ENCODE measurements at places on chromosomes 7 and 10. TPM values are rescaled to one million over a fixed set of nuclear protein-coding genes. Genes with fewer than 3 reads are reported as not detected.

Gene SPDYE16
- polyA plus RNA-seq, result 1.2 TPM

Gene CNPY1
- not detected for polyA plus RNA-seq

- no peak overlapping the region for H3K27ac ChIP-seq
- no peak for DNase-seq
- H3K36me3 ChIP-seq, result no peaks in the 10 kb centered on the region
- no peaks in the 10 kb centered on the region for H3K4me1 ChIP-seq
Observed at GRCh38 chr7:157464971-157465886, 128.4 kb downstream of the DNAJB6 start.

DNA sequence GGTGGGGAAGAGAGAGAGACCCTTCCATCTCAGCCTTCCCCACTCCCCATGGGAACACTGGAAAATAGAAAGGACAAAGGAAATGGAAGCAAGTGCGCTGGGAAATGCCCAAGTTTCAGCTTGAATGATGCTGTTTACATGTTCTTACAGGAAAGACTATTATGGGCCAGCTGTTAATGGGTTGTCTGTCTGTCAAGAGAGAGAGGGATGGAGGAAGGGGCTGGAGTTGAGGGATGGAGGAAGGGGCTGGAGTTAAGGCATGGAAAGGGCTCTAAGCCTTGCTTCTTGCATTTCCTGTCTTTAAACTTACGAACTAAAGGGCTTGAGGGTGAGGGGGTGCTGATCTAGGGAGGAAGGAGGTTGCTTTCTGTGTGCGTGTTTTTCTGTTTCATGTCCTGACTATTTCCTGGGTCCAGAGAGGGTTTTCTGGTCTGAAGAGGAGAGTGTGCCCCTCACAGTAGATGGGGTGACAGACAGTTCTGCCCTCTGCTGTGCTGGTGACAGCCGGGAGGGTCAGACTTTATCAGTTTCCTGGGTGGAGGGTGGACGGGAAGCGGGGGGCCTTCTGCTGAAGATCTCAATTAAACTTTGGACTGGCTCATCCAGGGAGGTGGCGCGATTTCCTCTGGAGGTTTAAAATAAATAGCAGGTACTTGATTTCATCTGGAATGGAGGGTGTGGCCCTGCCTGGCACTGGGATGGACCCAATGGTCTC, 30.5 kb downstream of the GRK5 start:
- H3K27me3 ChIP-seq, result no peaks in the 10 kb centered on the region
- no peaks in the 10 kb centered on the region for H3K36me3 ChIP-seq
- H3K27ac ChIP-seq, result peak overlapping the region; percentile 87
- H3K4me1 ChIP-seq, result peaks cover 45% of the 10 kb centered on the region
- peak; percentile 57 for DNase-seq
- no peak overlapping the region for H3K4me3 ChIP-seq

- no peak overlapping the region for H3K27ac ChIP-seq
- H3K4me1 ChIP-seq, result no peaks in the 10 kb centered on the region
- DNase-seq, result no peak
- H3K36me3 ChIP-seq, result no peaks in the 10 kb centered on the region
- no peak overlapping the region for H3K4me3 ChIP-seq
Observed at GRCh38 chr10:115209133-115209532, 116.0 kb downstream of the ATRNL1 start.

DNA sequence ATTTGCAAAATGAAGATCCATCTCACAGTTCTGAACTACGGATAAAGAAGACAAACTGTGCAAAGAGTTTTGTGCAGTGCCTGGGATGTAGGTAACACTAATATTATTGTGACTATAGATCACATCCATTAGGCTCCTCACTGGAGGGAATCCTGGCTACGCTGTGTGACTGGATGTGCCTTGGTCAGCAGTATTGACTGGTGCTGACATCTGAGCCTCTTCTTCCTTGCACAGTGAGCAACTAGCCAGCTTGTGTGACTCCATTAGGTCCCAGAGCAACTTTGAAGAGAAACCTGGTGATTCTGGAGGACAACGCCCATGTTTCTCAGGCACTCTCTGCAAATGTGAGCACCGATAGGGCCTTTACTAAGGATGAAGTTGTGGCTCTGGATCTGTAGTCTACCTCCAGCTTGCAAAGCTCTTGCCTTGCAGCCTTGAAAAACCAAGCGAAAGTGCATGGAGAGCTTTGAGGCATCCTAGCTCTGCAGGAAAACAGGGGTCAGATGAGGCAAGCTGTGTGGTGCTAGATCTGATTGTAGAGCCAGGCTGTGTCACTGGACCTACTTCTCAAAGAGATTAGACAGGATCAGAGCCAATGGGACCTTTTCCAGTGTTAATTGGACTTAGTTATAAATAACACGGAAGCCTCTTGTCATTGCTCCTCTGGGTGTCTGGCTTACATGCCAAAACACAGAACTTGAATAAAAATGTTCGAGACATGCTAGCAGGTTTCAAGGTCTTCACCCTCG, 303.6 kb upstream of the LYZL1 start:
- no peaks in the 10 kb centered on the region for H3K36me3 ChIP-seq
- H3K4me1 ChIP-seq, result no peaks in the 10 kb centered on the region
- H3K27ac ChIP-seq, result no peak overlapping the region
- no peaks in the 10 kb centered on the region for H3K27me3 ChIP-seq
